ENCODE measurements at places on chromosomes 7 and 10.

- no peak for DNase-seq
Observed at GRCh38 chr7:21671859-21672258, 129.0 kb downstream of the DNAH11 start.

DNA sequence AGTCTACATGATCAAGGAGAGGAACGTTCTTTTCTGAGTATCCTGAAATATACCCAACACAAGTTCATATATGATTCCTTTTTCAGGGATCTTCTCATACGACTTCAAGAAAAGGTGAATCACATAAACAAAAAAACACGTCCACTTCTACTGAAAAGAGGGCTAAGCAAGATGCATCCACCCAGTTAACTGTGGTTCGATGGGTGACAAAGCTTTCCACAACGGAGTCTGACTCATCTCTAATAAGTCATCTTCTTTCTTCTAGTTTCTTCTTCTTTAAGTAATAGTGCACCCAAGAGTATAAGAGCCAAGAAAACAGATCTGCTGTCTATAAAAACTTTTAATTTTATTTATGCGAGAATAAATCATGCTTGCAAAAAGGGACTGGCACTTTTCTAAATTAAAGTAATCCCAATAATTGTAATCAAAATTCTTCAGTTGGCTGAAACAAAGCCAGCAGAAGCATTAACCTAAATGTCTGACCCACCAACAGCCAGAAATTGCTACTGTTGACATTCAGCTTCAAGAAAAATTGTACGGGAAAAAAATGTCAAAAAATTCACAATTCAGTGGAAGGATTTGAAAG, 146.9 kb upstream of the ANK3 start:
- DNase-seq = peak; percentile 35

GRCh38 chr10:93139059-93139655, 65.5 kb downstream of the CYP26A1 start:
- no peak for DNase-seq

DNA sequence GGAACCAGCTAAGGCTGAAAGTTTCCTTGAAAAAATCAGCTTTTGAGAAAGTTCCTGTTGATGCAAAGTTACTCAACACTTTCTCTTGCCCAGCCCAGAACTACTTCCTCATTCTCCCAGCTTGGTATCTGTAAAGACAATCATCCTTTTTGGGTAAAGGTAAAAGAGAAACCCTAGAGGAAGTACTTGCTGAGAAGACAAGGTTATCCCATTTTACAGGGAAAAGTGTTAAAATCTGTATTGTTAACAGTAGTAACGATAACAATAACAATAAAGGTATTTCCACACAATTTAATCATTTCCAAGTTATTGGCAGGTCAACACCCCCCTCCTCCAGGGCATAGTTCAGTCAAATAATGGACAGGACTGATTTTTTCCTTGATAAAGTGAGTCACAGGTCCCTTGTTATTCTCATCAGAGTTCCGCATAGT, 2.4 kb downstream of the ALOX5 start:
- DNase-seq = no peak

GRCh38 chr10:3071405-3072198, 4.3 kb downstream of the PFKP start:
- no peak for DNase-seq

DNA sequence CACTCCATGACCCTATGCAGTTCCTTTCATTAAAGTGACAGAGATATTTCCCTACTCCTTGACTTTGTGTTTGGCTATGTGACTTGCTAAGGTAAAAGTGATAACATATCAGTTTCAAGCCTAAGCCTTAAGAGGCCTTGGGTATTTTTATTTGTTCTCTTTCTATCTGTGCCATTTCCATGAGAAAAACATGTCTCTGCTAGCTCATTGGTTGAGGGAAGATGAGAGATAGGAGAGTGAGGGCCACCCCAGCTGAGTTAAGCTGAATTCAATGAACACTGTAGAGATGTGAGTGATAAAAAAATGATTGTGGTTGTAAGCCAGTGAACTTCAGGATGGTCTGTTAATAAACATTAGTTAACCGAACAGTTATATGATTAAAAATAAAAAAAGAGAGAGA, 13.4 kb downstream of the TASOR2 start:
- no peak for DNase-seq

- no peak for DNase-seq
Observed at GRCh38 chr10:132869621-132870020, 72.7 kb downstream of the CFAP46 start.

- no peak for DNase-seq
Observed at GRCh38 chr7:7671361-7671760, 30.8 kb downstream of the UMAD1 start.

- no peak for DNase-seq
Observed at GRCh38 chr10:36602374-36602773, 523.0 kb upstream of the ANKRD30A start.

DNA sequence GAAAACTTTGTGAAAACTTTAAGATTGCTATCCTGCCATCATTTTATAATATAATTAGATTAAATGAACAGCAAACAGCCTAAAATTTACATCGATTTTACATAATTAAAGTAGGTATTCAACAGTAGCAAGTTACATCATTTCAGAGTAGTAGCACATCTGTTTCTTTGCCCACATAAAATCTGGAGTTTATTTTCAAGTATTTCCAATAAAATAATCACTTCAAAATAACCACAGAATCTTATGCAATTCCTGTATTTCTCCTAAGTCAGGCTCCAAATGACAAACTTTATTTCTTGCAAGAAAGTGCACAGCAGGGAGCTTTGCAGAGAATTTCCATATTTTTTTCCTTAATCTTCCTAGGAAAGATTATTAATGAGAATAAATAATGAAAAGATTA, 82.6 kb downstream of the CUBN start:
- DNase-seq = no peak

DNA sequence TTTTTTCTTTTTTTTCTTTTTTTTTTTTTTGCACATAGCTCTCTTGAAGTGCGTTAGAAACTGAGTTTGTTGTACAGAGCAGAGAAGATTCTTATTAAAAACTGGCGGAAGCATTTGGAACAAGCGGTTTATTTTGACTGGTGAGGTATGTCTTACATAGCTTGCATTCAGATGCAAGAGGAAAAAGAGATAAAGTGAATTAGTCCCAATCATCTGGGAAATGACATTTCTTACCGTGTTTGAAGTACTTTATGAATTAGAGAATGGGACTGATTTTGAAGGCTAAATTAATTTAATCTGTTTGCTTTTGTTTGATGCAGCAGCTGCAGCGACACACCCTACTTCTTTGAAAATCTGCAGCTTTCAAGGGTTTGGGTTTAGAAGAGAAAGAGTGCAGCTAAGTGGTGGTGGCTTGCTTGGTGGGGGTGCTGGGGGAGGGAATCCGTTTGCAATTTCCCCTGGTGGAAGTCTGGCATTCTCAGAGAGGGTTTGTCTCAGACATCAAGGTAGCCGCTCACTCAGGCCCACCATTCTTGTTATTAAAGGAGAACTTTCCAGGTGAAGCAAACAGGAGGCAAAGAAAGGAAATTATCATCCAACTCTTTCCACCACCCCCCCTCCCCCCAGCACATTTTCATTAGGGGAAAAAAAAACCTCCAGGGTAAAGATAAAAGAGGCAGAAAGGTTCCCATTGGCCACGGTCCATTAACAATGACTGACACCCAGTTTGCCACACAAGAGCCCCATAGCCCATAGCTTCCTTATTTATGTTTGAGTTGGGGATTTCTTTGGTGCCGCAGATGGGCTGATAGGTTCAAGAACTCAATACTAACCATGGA, 231.7 kb downstream of the SKIDA1 start:
- DNase-seq = no peak

Measured in HS-5 (cell line).